ENCODE measurements at places on chromosomes 6 and 20. TPM values are rescaled to one million over a fixed set of nuclear protein-coding genes. Genes with fewer than 3 reads are reported as not detected.

RAB44 gene
- total RNA-seq, result 1.0 TPM

OOEP gene
- total RNA-seq, result not detected

MROH8 gene
- 3.1 TPM for total RNA-seq

PTK7 gene
- 52.0 TPM for total RNA-seq

ARFGEF3 gene
- total RNA-seq, result 40.1 TPM

FKBP5 gene
- 112 TPM for total RNA-seq

COL19A1 gene
- total RNA-seq, result 1.7 TPM

NR2E1 gene
- total RNA-seq, result 0.18 TPM

DNAH8 gene
- total RNA-seq, result 0.13 TPM

CRISP3 gene
- 117 TPM for total RNA-seq

Data from ureter (tissue), 1 donor.